ENCODE measurements at places on chromosomes 2 and 18.

GRCh38 chr18:48896326-48896874 lies 54.4 kb downstream of the SMAD7 start:
- no peak for DNase-seq

DNA sequence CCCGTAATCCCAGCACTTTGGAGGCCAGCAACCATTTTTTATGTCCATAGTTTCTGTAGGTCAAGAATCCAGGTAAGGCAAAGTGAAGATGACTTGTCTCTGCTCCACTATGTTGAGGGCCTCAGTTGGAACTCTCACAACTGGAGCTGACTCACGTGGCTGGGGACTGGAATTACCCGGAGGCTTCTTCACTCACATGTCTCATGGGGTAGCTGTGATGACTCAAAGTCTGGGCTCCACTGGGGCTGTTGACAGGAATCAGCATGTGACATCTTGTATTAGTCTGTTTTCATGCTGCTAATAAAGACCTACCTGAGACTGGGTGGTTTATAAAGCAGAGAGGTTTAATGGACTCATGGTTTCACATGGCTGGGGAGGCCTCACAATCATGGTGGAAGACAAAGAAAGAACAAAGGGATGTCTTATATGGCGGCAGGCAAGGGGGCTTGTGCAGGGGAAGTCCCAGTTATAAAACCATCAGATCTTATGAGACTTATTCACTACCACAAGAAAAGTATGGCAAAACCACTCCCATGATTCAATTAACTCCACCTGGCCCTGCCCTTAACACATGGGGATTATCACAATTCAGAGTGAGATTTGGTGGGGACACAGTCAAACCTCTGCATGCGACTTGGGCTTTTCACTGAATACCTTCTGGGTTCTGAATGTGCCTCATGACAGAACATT lies 7.8 kb upstream of the PPP1R1C start:
- DNase-seq, result no peak

DNA sequence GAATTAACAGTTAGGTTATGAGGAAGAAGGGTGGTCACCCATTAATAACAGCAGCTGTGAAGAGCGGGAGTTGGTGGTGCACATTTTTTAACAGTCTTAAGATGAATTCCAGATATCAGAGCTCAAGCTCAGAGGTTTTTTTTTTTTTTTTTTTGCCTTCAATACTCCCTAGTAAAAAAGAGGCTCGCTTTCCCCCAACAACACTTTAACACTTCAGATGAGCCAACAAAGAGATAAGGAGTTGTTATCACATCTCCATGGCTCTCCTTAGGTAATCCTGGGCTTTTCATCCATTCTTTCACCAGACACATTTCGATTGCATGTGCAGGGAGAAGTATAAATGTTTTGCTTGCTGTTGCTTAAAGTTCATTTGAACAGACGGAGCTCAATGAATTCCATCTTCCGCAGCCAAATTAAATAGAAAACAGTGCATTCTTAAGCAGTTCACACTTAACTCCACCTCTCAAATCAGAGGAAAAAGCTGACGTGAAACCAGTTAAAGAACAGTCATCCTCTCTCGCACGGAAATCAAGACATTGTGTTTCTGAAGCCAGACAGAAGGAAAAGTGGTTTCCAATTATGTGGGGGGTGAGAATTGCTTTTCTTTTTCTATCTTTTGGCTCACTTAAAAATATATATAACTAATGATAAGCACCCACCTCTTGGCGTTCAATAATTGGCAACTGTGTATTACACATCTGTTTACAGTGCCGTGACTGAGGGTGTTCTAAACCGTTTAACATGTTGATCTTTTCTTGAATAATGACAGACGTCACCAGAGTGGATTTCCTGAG lies 118.2 kb downstream of the ZNF521 start:
- no peak for DNase-seq

- DNase-seq, result no peak
These were observed 1071.7 kb downstream of the RPIA start for GRCh38 chr2:89763254-89763580.

DNA sequence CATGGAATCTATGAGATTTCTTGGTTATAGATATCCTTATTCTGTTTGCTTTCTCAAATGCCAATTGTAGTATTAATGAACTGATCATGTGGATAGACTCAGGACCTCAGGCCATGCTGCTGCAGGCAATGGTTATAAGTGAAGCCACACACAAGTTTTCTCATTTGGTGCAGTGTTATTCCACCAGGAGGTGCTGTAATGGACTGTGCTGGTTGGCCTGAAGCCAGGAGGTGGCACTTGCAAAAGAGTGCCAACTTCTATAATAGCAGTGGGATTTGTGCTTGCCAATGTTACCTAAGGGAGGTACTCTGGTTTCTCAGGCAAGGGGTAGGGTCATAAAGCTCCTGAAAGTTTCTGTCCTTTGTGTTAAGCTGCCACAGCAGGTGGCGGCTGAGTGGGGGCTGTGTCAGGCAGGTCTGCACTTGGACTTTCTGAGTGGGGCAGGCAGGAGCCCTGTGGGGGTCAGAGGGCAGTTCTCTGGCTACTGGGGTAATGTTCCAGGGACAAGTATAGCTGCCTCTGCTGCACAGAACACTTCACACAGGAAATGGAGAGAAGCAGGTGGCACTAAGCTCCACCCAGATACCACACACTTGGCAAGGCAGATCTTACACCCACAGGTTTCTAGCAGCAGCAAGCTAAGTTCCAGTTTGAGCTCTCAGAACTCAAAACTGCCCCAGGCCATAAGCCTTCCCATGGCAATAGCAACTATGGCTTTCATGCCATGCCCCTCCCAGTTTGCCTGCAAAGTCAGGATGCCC lies 352.6 kb upstream of the CWC22 start:
- DNase-seq, result no peak

DNA sequence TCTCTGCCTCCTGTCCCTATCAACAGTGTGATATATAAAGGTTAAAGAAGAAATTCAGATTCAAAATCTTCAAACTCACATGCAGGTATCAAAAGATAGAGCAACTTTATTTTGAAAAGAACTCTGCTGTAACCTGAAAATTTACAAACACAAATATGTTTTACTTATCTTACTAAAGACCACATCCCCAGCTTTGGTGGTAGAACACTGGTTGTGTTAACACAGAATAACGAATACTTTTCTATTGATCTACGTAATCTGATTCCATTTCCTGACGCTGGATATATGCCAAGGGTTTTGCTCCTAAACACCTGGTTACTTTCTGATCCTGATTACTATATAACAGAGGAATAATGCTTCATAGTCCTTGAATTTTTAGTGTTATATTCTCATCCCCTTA lies 23.1 kb upstream of the SLC39A10 start:
- DNase-seq, result no peak

GRCh38 chr2:232551250-232551638 lies 755 bp downstream of the EIF4E2 start:
- no peak for DNase-seq

GRCh38 chr18:50113726-50114125 lies 81.2 kb downstream of the MYO5B start:
- no peak for DNase-seq

DNA sequence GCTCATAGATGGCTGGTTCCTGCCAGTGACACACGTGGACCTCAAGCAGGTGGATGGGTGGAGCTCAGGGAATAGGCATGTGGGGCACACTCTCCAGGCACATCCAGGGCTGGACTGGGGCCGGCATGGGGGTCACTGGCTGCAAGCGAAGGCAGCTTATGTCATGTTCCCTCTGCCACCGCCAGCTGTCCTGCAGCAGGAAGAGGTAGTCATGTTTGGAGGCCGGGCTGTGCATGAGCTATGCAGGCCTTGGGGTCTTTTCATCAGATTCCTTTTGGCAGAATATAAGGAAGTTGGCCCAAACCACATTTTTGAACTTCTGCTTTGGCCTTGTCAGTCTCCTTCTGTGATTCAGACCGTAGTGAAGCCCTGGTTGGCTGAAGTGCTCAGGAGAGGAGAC lies 61.5 kb downstream of the AGAP1 start:
- DNase-seq, result no peak

- DNase-seq, result no peak
These were observed 10.8 kb downstream of the ANO7 start for GRCh38 chr2:241199286-241199685.

DNA sequence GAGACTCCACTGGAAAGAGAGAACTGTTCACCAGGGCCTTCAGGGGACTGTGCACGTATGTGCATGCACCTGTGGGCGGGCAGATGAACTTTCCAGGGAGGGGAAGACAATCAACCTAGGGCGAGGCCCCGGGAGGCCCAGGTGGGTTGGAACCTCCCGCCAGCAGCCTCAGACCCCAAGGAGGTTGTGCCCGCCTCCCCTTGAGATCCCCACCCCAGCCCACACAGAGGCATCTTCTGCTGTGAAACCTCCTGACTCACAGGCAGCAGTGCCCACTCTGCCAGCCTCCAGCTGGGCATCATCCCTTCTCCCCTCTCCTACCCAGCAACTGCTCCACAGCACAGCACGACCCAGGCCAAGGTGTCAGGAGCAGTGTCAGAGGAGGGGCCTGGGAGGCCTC lies 54.4 kb downstream of the FAM178B start:
- no peak for DNase-seq

- DNase-seq, result no peak
These were observed 84.6 kb downstream of the PLCL1 start for GRCh38 chr2:197889041-197889440.

DNA sequence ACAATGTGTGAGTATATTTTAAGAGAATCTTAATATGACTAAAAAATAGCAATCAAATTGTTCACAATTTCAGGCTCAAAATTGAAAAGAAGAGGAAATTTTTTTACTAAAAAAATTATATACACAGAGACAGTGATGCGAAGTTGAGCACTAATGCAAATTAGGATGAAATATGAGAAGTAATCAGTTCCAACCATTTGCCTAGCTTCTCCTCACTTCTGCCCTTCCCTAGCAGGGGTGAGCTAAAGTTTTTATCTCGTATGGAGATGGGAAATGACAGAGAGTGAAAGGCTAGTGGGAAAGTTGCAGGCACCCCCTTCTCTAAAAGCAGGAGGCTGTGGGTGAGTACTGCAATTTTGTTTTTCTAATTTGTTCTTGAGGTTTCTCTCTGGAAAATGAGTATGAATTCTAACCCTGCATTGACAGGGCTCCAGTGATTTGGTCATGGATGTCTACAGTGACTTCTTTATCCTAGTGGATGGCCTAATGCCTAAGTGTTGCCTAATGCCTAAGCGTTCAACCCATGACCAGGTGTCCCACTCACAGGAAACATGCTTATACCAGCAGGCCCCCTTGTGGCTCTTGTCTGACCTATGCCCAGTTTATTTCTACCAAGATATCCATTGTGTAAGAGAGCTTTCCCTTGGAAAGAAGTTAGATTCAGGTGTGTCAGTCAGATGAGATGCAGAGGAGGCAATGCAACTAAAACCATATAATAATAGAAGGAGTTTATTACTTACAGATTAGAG lies 78.0 kb upstream of the HNMT start:
- no peak for DNase-seq

GRCh38 chr2:54687595-54688152 lies 35.8 kb upstream of the EML6 start:
- DNase-seq, result no peak

- DNase-seq, result no peak
These were observed 11.7 kb downstream of the SGPP2 start for GRCh38 chr2:222436040-222436413.

- DNase-seq, result no peak
These were observed 466.7 kb downstream of the THSD7B start for GRCh38 chr2:137232076-137232475.

- no peak for DNase-seq
These were observed 705.4 kb upstream of the RAB6C start for GRCh38 chr2:129274038-129274415.

- DNase-seq, result no peak
These were observed 260.9 kb downstream of the CYRIA start for GRCh38 chr2:16404551-16405300.
